GM12891 (cell line): ENCODE measurements at places on chromosomes 2 and 18.

DNA sequence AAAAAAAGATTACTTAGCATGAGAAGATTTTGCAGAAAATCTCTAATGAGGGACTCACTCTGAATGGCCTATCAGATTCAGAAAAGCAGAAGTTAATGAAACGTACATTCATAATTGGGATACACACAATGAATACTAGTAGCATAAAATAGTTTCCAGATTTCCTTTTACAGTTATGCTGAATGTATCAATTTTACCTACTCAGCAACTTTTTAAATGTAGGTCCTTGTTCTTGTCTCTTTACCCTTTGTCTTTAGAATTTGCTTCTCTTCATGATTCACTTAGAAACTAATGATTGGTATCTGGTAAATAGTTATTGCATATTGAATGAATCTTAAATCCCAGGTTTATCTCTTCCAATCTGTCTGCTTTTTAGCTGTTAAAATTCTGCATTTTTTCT lies 458.8 kb downstream of the DSC3 start:
- DNase-seq = no peak

GRCh38 chr2:28403370-28403956 lies 10.8 kb downstream of the FOSL2 start:
- DNase-seq = no peak

DNA sequence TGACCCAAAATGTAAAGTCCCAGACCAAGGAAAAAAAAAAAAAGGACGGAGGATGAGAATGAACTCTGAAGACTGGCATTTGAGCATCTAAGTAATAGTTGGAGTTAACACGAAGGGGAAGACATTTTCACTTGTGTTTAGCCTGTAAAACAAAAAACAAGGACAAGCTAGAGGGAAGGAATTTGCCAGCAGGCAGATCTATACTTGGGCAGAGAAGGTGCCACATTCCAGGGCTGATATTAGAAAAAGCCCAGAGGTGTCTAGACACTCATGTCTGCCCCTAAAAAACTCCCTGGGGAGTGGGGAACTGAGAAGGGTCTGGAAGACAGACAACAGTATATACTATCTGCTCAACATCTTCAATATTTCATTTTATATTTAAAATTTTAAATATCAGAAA lies 171.1 kb downstream of the ZEB2 start:
- DNase-seq = no peak

GRCh38 chr2:100730290-100730868 lies 89.6 kb upstream of the NPAS2 start:
- DNase-seq = no peak

GRCh38 chr2:175877845-175878544 lies 124.1 kb downstream of the LNPK start:
- DNase-seq = no peak

DNA sequence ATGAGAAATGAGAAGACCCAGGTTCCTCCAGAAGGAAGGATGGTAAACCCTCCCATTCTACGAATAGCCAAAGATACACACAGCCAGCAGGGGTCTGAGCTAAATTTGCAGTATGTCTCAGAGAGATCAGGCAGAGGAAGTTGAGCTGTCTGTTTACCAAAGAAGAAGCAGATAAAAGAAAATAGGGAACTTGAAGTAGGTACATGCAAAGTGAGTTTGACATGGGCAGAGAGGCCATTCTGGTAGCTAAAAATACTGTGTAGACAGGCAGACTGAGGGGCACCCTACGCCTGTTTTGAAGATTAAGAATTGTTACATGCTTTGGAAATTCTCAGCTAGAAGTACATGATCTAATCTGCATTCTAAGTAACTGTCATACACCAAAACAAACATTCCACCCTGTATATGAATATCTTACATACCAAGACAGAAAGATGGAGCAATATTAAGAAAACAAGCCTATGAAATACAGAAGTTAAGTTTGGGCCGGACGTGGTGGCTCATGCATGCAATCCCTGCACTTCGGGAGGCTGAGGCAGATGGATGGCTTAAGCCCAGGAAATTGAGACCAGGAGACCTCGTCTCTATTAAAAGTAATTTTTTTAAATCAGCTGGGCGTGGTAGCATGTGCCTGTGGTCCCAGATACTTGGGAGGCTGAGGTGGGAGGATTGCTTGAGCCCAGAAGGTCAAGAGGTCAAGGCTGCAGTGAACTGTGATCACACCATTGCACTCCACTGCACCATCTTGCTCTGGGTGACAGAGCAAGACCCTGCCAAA lies 157.9 kb downstream of the ANKRD44 start:
- no peak for DNase-seq

- no peak for DNase-seq
These were observed 1035.8 kb upstream of the FANCL start for GRCh38 chr2:59276917-59277316.

GRCh38 chr18:75418293-75419005 lies 9.1 kb downstream of the SMIM21 start:
- no peak for DNase-seq

DNA sequence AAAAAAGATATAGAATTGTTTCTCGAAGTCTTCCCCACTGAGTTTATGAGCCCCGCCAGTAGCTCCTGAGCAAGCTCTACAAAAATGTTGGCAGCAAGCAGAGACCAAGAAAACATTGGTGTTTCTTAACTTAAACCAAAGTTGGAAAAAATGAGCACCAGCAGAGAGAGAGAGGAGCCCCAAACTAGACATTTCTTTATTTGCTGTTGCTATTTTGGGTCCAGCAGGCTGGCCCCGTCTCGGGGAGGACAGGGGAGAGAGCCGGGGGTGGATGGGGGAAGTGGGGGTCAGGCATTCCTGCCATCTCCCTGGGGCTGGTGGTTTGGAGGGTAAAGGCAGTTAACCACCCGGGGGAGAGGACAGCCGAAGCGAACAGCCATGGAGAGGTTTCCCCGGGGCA lies 113.0 kb downstream of the DYSF start:
- no peak for DNase-seq

GRCh38 chr18:45321520-45321919 lies 293.8 kb upstream of the SLC14A2 start:
- DNase-seq = no peak

DNA sequence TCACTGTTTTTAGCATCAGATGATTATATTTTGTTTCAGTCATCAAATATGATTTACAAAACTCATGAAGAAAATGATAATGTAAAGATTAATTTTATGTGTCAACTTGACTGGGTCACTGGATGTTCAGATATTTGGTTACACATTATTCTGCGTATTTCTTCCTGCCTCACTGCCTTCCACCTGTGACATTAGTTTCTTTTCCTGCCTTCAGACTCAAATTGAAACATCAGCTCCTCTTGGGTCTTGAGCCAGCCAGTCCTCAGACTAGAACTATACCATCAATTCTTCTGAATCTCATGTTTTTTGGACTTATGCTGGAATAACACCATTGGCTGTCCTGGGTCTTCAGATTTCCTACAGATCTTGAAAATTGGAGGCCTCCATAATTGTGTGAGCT lies 96.7 kb downstream of the ZNF385B start:
- no peak for DNase-seq

GRCh38 chr2:118122594-118123281 lies 34.5 kb downstream of the INSIG2 start:
- no peak for DNase-seq

DNA sequence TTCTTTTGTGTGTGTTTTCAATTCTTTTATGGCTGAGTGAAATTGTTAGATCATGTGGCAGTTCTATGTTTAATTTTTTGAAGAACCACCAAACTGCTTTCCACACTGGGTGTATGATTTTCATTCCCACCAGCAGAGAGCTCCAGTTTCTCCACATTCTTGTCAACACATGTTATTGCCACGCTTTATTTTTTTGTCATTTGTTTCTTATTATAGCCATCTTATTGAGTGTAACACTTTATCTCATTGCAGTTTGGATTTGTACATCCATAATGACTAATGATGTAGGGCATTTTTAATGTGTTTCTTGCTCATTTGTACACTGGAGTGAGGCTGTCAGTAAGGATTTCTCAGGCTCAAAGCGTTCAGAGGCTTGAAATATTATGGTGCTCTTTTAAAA lies 184.2 kb downstream of the PIEZO2 start:
- DNase-seq = no peak

- no peak for DNase-seq
These were observed 1.8 kb upstream of the MERTK start for GRCh38 chr2:111896576-111896975.

DNA sequence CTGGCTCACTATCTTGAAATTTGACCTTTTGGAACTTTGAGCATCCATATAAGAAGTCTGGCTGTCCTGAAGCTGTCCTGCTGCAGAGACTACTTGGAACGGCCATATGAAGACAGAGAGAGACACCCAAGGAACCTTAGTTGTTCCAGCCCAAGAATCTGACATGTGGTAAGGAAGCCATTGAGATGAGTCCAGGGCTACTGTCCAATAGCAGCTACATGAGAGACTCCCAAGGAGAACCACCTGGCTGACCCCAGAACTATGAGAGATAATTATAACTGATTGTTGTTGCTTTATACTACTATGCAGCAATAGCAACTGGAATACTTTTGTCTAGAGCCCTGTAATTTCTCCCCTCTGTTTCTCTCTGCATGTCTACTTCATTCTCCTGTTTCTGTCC lies 234.3 kb upstream of the TANK start:
- DNase-seq = no peak

- DNase-seq = no peak
These were observed 26.6 kb downstream of the MBD2 start for GRCh38 chr18:54197747-54198411.

GRCh38 chr18:36895606-36896005 lies 66.7 kb downstream of the KIAA1328 start:
- DNase-seq = no peak

- no peak for DNase-seq
These were observed 46.7 kb downstream of the TANC1 start for GRCh38 chr2:159015174-159015573.

DNA sequence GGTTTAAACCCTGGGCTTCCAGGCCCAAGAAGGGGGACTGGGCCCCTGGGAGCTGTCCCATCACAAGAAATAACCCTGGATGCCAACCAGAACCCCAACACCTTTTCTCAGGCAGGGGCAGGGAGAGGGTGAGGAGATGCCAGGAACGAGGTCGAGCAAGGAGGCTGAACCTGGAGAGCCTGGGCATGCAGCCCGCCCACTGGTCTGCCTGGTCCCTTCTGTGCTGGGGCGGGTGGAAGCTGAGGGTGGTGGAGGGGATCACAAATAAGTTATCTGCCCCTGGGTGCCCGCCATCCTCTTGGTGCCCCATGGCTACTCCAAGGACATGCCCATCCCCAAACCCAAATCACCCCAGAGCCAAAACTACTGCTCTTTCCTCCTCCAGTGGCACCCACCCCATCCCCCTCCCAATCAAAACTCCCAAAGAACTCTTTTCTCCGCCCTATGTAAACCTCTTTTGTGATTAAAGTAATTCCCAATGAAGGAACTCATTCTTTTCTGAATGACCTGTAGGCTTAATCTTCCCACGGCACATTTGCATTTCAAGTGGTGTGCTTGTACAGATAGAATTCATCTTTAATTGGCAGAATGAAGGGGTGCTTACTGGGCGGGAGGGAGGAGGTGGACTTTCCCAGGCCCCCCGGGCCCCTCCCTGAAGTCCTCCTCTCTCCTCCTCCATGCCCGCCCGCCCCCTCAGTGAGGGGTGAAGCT lies 47.9 kb downstream of the EFR3B start:
- DNase-seq = no peak

DNA sequence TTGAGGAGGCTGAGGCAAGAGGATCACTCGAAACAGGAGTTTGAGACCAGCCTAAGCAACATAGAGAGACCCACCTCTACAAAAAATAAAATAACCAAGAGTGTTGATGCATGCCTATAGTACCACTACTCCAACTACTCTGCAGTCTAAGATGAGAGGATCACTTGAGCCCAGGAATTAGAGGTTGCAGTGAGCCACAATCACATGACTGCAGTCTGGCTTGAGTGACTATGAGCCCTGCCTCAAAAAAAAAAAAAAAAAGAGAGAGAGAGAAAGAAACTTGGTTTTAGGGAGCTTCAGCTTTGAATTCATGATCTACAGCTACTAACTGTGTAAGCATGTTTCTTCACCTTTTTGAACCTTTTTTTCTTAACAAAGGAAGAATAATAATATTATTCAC lies 119.9 kb downstream of the HNMT start:
- DNase-seq = no peak

DNA sequence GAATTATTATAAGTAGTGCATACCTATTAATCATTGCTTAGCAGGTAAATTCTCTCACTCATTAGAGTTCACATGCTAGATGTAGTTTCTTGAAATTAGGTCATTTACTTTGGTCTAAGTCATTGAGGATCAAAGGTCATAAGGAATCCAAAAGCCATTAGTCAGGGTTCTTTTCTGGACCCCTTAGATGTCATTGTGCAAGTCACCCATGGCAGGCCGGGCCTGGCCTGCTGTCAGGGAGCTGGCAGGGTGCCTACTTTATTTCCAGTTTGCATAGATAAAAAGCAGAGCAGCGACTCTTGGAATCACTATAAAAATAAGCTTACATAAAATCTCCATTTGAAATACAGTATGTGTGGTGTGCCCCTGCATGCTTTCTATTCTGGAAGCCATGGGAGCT lies 91.3 kb downstream of the MEIS1 start:
- DNase-seq = no peak

DNA sequence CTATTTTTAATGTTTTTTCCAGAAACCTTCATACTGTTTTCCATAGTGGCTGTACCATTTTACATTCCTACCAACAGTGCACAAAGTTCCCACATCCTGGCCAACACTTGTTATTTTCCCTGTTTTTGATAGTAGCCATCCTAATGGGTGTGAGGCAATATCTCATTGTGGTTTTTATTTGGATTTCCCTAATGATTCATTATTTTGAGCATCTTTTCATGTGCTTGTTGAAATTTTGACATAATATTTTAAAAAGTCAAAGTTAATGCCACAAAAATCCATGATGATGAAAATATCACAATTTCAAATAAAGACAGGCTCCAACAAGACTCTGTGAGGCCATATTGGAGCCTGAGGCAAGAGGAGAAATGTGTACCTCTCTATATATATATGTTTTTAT lies 50.2 kb downstream of the VWA3B start:
- DNase-seq = no peak

- no peak for DNase-seq
These were observed 18.6 kb upstream of the KCNJ13 start for GRCh38 chr2:232794981-232795380.

- peak; percentile 51 for DNase-seq
These were observed 497.8 kb downstream of the EIPR1 start for GRCh38 chr2:2879781-2880180.

DNA sequence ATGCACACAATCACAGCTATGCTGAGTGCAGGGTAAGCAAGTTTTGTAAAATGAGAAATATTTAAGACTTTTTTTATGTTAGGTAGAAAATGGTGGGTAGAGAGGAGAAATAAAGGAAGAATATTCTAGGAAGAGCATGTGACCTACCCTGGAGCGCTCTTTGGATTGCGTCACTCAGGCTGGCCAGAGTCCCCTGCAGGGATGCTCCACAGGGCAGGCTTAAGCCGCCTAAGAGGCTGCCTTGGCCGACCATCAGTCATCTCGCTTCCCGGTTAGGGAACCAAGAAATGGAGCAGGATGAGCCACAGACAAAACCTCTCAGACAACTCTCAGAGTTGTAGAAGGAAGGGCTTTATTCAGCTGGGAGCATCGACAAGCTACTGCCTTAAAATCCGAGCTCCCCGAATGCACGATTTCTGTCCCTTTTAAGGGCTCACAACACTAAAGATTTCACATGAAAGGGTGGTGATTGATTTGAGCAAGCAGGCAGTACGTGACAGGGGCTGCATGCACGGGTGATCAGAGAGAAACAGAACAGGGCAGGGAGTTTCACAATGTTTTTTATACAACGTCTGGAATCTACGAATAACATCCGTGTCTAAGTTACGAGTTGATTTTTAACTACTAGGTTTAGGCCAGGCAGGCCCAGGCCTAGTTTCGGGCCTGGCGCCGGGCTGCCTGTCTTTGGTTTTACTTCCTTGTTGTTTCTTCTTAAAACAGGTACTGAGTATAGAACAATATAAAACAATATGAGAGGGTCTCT lies 1072.0 kb downstream of the CBLN2 start:
- no peak for DNase-seq
